ENCODE measurements at places on chromosomes 5 and 9.

DNA sequence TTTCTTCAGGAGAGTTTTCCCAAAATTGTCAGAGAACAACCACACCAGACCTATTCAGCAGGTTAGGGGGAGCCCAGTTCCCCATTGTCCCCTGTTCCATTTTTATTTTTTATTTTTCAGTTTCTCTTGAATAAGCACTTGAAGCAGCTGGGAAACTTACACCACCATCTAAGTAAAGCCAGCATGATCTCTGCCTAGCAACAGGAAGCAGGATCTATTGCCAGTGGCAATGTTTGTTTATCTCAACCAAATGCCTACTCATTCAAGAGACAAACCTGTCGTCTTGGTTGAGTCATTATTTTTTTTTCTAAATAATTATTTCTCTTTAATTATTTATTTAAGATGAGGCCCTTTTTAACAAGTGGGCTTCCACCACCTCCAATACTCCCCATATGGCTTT, 379.3 kb downstream of the PLK2 start:
- no peak for DNase-seq

GRCh38 chr5:108516785-108517184, 134.9 kb upstream of the FBXL17 start:
- no peak for DNase-seq

GRCh38 chr9:114372921-114373448, 14.8 kb downstream of the AKNA start:
- DNase-seq = peak; percentile 90

GRCh38 chr5:5025098-5025773, 114.9 kb upstream of the ADAMTS16 start:
- DNase-seq = no peak

GRCh38 chr5:123178683-123179082, 89.6 kb downstream of the PRDM6 start:
- DNase-seq = no peak

- DNase-seq = no peak
Observed at GRCh38 chr5:53418826-53419658, 61.4 kb upstream of the FST start.

DNA sequence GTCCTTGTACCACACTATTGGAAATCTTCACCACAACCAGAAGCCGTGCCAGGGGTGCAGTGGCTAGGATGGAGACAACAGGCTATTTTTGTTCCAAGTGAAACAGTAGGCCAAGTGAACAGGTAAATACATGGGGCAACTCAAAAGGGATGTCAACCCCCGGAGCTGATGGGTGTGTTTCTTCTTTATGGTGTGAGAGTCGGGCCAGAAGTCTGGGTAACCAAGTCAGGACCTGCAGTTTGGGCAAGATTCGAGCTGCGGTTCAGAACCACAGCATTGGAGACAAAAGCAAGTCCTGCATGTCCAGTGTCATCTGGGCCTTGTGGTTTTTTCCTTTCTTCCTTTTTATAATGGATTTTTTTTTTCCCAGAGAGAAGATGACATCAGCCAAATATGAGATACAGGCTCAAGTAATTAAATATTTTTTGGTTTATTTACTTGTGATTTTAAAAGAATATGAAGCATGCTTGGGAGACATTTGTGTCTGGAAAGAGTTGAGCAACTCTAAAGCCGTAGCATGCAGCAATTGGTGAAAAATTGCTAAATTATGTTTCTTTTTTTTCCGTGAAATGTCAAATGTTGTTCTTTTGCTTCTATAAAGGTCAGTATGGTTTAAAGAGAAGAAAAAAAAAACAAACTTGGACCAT, 261.6 kb downstream of the ARRDC3 start:
- DNase-seq = no peak

GRCh38 chr9:124450241-124450924, at the start of gene ADGRD2:
Gene ADGRD2, plus strand, starts transcription at chr9:124450451. Its CDS starts 1,216 bp downstream, at chr9:124451667.
- DNase-seq = peak; percentile 61

- DNase-seq = no peak
Observed at GRCh38 chr5:40413743-40414142, 266.0 kb upstream of the PTGER4 start.

DNA sequence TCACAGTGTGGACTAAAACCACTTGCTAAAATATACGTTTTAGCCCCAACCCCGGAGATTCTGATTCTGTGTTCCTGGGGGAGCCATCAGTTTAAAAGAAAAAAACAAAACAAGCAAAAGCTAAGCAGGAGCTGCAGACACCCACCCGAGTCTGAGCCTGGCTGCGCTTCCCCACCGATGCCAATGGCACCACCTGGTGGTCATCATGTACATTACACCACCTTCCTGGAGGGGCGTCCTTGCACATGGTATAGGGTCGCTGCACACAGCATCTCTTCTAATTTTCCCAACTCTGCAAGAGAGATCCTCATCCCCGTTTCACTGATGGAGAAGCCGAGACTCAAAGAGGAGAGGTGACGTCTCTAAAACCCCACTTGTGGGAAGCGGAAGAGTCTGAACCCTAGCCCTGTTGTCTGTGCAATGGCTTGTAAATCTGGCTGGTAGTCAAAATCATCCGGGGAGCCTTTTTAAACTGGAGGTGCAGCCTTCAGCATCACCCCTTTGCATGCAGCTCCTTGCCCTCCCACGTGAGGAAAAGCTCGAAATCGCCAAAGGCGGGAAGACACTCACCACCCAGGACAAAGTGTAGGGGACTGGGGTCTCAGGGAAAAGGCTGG, 23.1 kb upstream of the CNOT6 start:
- peak; percentile 77 for DNase-seq

DNA sequence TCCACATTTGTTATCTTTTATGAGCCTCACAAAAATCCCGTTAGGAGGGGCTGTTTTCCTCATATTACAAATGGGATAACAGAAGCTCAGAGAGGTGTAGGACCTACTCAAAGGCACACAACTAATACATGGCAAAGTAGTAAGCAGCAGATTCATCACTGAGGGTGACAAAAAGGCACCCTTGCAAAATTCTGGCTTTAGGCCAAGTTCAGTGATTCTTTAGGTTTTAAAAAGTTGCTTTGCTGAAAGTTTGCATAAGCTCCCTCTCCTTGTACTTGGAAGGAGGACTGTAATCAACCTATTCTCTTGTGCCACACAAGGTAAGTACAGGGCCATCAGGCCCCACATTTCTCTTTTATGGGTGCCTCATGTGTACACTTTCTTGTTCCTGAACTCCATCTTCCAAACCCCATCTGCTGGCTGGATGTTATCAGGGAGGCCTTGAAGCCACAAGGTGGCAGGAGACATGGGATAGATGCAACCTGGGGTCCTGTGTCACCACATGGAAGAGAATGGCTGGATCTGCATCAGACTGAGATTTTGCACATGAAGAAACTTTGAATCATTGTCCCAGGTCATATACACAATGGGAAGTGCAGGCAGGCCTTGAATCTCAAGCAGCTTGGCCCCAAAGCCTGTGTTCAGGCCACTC, 311.6 kb downstream of the MSX2 start:
- DNase-seq = no peak

- DNase-seq = no peak
Observed at GRCh38 chr5:148186248-148187003, 16.4 kb upstream of the SPINK6 start.

DNA sequence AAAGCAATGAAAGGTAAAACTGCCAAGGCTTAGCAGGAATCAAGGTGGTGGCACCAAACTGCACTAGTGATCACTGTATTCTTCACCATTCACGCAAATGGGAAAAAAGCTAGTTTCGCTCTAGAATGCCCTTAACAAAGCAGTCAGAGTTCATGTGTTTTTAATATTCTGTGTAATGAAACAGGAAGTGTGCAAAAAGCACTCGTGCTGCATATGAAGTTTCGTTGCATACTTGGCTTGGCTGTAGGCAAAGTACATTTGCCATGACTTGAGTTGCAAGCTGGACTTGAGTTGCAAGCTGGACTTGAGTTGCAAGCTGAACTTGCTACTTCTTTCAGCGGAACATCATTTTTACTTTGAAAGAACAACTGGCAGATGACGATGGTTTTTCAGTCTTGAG, 55.4 kb downstream of the FOXI1 start:
- DNase-seq = no peak

- no peak for DNase-seq
Observed at GRCh38 chr9:112248722-112249121, 73.6 kb upstream of the SUSD1 start.

GRCh38 chr9:134267305-134267880, 58.9 kb upstream of the RXRA start:
- DNase-seq = no peak

GRCh38 chr5:2832394-2832793, 80.9 kb upstream of the IRX2 start:
- no peak for DNase-seq

GRCh38 chr5:179986328-179986727, 78.6 kb upstream of the TBC1D9B start:
- DNase-seq = no peak

- DNase-seq = peak; percentile 53
Observed at GRCh38 chr5:178208540-178209227, 4.4 kb downstream of the HNRNPAB start.

DNA sequence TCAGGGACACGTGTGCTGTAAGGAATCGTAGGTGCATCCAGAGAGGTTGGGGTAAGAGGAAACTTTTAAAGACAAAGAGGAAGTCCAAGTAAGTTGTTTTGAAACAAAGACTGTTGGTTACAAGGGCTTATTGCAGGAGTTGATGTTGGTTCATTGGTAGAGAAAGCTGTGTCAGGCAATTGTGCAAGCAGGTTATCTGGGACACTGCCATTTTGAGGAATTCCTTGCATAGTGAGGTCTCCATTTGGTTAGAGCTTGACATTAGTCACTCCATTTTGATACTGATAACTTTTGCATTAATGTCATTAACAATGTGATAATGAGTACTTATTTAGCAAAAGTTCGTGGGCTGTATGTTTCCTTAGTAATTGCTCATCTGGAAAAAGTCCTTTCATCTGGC, 24.9 kb downstream of the CNOT6 start:
- DNase-seq = no peak

GRCh38 chr5:179181988-179182387, 121.8 kb downstream of the ZNF354C start:
- no peak for DNase-seq

DNA sequence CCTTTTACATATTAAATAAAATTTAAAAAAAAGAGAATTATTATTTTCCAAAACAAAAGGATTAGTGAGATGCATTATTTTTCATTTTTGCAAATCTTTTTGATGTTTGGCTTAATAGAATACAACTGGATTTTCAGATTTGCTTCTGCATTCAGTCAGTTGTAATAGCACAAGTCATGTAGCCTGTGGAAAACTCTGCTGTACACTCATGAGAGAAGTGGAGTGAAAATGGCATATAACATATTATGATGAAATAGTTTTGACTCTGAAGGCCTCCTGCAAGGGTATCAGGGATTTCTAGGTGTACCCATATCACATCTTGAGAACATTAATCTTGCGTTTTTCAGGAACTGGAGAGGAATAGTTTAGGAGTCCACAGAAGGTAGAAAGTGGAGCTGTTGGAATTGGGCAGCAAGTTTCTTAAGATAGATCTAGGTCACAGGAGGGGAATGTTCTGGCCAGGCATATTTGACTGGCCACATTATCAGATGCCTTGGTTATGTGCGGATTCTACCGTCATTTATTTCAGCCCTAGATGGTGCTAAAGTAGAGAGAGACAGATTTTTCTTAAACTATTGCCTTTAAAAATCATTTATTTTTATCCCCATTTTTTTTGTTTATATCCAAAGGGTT, 16.4 kb downstream of the LNPEP start:
- DNase-seq = no peak

GRCh38 chr5:144201588-144201987, 30.9 kb downstream of the KCTD16 start:
- DNase-seq = no peak

- peak; percentile 77 for DNase-seq
Observed at GRCh38 chr9:135992486-135993408, 31.6 kb upstream of the UBAC1 start.

DNA sequence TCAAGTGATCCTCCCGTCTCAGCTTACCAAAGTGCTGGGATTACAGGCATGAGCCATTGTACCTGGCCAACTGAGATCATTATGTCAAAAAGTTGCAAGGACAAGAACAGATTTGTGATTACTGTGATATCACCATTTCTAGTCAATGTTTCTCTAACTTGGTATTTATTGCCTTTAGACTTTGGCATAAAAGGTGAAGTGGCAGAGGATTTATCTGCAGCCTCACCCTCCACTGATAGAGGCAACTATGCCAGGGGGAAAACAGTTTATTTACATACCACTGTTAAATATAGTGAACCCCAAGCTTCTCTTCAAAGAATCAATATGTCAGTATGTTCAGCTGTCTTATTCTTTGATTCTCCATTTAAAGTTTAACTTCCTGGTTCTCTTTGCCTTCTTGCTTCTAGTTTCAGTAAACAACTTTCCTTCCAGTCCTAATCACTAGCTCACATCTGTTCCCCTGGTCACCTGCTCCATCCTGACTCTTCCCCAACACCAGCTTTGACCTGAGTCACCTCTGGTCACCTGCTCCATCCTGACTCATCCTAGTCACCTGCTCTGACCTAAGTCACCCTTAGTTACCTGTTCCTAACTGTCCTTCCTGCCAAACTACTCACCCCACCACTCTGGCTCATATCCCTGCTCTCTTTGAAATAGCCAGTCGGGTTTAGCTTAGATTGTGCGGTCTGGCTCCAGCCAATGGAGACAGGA, 29.9 kb downstream of the SEMA6A start:
- no peak for DNase-seq

GRCh38 chr5:32880796-32881195, 169.7 kb downstream of the NPR3 start:
- DNase-seq = no peak

DNA sequence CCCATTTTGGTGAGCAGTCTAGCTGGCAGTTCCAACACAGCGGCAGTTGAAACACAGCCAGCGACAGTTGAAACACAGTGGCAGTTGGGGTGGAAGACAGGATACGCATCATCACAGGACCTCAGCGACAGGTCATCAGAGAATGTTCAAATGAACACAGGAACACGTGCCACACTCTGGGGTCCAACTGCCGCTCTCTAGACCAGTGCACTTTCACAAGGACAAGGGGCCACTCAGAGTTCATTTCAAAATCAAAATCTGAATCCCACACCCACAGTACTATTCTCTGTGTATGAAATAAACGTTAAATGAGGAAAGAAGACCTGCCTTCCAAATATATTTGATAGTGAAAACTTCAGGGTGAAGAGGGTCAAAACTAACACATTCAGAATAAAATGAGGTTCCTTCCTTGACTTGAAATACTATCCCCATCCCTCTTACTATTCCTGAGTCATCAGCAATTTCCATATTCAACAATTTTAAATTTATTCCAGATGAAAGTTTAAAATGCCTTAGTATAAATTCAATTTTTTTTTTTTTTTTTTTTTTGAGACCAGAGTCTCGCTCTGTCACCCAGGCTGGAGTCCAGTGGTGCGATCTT, 53.0 kb upstream of the SIMC1 start:
- DNase-seq = no peak

DNA sequence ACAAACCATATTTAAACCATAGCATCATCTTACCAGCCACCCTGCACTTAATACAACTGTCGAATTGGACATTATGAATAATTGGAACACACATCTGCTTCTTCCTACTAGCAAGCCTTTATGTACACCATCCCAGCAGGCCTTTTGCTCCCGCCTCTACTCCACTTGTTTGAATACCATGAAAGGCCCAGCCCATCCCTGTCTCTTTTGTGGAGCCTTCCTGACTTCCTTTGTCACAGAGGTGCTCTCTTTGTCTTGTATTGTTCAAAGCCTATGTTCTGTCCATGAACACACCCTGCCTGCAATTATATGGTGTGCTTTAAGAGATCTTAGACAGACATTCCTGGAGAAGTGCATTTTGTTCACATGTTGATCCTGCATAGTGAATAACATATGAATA, 465.7 kb downstream of the DIRAS2 start:
- DNase-seq = no peak
